Stimulated activated naive CD8-positive, alpha-beta T cell treated with anti-CD3 and anti-CD28 coated beads, Interleukin-15, amount 100 ng/mL, for 72 hours (primary cell): ENCODE measurements at places on chromosomes 6 and 20.

DNA sequence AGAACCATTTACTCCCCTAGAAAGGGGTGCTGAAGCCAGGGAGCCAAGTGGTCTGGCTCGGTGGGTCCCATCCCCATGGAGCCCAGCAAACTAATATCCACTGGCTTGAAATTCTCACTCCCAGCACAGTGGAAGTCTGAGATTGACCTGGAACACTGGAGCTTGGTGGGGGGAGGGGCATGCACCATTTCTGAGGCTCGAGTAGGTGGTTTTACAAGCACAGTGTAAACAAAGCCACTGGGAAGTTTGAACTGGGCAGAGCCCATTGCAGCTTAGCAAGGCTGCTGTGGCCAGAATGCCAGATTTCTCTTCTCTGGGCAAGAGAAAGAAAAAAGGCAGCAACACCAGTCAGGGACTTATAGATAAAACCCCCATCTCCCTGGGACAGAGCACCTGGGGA is 855.8 kb upstream of the CITED2 start:
- DNase-seq = no peak

GRCh38 chr20:24431279-24432045 is 38.0 kb upstream of the SYNDIG1 start:
- DNase-seq = no peak

DNA sequence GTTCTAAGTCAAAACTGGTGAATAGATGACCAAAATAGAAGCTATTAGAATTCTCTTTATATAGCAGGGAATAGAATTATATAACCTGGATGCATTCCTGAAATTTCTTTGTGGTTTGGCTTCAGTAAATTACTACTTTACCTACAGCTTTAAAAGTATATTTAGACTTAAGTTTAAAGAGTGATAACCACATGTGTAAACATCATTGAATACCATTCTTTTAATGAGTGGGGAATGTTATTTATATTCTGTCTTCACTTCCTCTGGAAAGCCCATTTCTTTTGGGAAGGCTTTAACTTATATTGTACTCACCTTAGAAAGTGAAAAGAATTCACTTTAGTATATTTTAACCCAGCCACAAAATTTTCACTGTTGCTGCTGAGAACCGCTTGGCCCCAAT is 39.1 kb downstream of the PLEKHG1 start:
- DNase-seq = no peak

- no peak for DNase-seq
These were observed 100.5 kb upstream of the SUPT3H start for GRCh38 chr6:45478240-45478639.

DNA sequence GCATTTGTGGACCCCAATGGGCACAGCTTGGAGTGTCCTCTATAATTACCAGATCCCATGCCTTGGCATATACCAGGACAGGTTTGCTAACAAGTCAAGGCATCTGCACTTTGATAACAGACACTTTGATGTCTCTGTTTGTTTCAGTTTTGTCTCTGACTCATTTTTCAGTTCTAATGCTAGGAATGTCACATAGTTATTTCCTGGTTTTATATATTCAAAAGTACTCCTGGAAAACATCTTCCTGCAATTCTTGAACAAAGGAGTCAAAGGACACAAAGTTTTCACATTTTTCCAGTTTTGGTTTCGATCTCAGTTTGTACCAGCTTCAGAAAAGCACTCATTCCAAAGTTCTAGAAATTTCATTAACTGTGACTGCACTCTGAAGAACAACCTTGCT is 188.1 kb downstream of the FOXC1 start:
- no peak for DNase-seq

DNA sequence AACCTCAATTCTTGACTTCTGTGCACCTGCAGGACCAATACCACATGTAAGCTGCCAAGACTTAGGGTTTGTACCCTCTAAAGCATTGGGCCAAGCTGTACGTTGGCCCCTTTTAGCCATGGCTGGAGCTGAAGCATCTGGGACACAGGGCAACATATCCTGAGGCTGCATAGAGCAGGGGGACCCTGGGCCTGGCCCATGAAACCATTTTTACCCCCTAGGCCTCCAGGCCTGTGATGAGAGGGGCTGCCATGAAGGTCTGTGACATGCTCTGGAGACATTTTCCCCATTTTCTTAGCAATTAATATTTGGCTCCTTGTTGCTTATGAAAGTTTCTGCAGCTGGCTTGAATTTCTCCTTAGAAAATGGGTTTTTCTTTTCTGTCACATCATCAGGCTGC is 31.0 kb downstream of the PRDM13 start:
- DNase-seq = no peak

GRCh38 chr6:133432021-133432989 is 191.1 kb downstream of the EYA4 start:
- no peak for DNase-seq

DNA sequence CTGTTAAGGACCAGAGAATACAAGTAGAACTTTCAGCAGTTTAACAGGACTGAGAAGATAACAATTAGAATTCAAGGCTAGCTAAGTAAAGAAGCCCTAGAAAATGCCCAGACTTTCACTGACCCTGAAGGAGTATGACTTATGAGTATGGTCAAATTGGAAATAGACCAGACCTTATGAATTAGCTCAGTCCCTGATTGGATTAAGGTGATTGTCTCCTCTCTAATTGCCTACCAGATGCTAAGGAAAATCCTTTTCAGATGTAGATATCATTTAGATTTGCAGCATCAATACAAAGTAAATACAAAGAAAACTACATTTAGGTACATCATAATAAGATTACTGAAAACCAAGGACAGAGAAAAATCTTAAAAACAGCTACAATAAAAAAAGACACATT is 58.9 kb downstream of the CNR1 start:
- DNase-seq = no peak

DNA sequence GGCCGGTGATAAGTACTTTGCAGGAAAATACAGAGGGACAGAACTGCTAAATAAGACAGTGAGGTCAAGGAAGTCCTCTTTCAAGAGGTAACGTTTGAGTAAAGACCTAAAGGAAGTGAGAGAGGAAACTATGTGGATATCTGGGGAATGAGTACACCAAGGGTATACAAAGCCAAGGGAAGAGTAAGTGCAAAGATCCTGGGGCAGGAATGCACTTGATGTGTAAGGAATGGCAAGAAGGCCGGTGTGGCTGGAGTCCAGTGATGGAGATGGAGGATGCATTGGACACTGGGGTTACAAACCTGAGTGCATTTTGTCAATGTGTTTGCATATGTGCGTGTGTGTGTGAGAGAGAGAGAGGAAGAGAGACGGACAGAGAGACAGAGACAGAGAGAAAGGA is 32.1 kb upstream of the TGM2 start:
- DNase-seq = no peak

GRCh38 chr20:47682028-47682783 is 103.1 kb downstream of the SULF2 start:
- DNase-seq = no peak

GRCh38 chr6:161607696-161608297 is 333.9 kb upstream of the AGPAT4 start:
- no peak for DNase-seq

DNA sequence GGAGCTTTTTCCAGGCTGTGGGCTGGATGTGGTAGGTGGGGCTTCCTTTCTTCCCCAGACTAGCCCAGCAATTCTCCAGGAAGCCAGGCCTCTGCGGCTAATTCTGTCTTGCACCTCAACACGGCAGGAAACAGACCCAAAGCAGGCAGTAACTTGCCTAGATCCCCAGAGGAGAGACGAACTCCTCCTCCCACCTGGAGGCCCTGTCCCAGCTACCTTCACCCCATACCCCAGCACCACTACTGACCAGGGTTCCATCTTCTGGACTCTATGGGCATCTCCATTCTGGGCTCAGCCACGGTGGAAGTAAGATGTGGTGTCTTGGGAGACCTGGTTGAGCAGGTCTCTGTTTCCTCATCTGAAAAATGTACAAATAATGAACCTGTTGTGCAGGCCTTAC is 48.4 kb upstream of the ZNF337 start:
- no peak for DNase-seq

- DNase-seq = no peak
These were observed 73.0 kb upstream of the BCLAF1 start for GRCh38 chr6:136362421-136363356.

DNA sequence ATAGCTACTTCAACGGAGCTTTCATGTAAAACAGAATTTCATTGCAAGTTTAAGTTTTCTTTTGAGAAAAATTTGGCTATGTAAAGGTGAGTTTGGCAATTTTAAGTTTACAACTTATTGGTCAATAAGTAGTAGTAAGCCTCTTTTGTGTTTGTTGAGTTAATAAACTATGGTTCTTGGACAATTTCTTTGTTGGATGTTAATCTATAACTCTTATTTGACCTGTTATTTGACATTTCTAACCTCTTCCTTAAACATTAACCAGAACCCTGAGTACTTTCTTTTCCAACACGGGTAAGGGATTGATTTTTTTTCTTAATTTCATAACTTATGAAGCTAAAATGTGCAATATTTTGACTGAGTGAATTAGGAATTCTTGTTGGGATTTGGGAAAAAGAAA is 354.4 kb downstream of the PRKN start:
- DNase-seq = no peak

- no peak for DNase-seq
These were observed 154.4 kb upstream of the MLIP start for GRCh38 chr6:53956804-53957203.

DNA sequence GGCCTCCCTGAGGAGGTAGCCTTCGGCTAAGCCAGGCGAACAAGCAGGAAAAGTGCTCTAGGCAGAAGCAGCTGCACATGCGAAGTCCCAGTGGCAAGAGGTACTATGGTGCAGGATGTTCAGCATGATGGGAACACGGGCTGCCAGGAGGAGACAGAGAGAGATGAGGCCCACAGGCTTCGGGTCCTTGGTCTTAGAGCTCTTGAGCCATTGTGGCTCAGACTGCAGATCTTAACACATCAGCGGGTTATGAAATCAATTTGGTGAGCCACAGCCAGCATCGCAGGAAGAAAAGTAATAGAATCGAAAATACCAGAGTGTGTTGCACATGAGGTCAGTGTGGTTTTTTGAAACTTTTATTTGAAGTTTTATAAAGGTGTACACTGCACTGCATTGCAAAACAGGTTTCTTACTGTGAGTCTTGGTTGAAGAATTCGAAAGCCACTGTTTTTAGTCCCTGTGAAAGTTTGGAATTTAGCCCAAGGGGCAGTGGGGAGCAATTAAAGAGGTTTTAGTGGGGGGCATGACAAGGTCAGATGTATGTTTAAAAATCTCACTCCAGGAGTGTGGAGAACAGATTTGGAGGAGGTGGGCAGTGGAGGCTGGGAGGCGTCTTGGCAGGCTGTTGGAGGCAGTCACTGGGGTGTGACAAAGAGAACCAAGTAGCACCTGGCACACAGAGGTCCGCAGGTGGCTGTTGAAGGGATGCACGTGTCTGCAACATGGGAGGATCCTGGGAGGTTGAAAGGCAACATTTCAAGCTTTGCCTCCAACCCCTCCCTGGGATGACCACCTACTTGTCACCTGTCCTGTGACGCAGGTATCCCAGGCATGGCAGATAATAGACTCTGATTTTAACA is 69.3 kb downstream of the EYA2 start:
- no peak for DNase-seq

DNA sequence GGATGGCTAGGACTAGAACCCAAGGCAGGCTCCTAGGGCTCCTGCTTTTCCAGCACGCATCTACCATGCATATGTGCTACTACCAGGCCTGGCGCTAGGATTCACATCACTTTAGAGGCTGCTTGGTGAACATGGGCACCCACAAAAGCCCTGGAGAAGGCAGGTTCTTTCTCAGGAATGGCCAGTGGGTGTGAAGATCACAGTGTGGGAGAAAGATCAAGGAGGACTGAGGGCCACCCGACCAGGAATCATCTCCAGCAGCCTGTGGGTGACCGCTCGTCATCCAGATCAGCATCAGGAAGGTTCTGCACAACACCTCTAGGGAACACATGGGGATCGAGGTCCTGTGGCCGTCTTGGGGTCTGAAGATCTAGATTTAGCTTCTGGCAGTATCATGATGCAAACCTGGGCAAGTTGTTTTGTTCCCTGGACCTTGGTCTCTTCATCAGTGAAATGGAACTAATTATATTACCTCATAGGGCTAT is 27.3 kb downstream of the SRSF3 start:
- no peak for DNase-seq

DNA sequence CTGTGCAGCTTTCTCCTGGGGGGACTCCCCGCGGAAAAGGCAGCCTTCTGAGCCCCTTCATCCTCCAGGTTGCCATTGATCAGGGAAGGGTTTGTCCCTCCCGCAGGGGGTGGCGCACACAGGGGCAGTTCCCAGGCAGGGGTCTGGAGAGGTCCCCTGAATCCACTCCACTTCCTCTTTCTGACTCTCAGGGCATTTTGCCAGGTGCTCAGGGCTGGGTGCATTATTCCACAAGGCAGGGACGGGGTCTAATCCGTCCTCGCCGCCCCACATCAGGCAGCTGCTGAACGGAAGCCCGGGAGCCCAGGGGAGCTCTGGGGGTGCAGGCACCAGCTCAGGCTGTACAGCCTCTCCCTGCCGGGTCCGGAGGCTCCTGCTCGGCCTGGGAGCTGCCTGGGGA is 180.9 kb downstream of the TTLL2 start:
- DNase-seq = no peak

DNA sequence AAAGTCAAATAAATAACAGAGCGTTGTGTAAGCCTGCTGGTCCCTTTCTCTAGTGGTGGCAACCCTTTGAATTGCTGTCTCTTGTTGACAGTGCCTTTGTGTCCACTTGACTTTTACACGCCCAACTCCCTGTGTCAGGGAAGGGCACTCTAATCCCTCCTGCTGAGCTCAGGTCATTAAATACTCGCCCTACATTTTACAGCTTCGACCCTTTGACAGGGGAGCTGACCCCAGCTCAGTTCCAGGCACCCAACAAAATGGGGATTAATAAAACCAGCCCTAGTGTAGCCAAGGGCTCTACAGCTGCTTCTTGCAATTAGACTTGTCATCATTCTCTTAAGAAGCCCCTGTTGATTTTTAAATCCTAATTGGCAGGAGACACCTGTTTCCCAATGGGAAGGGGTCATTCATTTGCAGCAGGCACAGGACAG is 308.2 kb downstream of the EYA4 start:
- DNase-seq = no peak

DNA sequence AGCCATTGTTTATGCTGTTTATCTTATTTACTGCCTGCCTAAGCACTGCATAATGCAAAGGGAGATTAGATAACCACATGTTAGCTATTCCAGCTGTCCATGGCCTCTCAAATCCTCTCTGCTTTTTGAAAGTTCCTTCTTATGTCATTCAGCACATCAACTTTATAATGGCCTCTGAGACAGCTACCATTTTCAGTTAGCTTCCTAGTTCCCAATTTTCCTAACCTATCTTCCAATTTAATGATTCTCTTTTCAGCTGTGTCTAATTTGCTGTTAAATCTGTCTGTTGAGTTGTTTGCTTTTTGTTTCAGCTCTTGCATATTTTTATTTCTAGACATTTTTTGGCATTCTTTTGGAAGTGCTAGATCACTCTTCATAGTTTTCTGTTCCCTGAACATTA is 173.4 kb upstream of the PLCB4 start:
- no peak for DNase-seq

- no peak for DNase-seq
These were observed 558.2 kb downstream of the EYS start for GRCh38 chr6:65148839-65149238.

DNA sequence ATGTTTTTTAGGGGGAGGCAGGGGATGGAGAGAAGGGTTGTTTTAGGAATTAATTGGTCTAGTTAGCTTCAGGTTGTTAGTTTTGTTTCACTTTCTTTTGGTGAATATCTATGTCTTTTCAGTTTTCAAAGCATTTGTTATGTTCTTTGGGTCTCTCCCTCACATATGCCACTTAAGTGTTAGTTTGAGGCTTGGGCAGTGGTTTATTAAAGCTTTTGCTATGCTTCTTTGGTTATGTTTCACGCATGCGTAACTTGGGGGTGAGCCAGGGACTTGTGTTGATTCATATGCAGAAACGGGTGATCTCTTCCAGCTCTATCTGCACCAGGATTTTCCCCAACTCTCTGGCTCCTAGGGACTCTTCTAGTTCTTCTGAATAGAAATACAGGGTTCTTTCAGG is 11.4 kb upstream of the MMS22L start:
- DNase-seq = no peak
